ENCODE measurements at places on chromosomes 13 and 19.
A peak's percentile ranks its signal among the peaks of the same experiment; 100 is the strongest.

GRCh38 chr19:33621811-33622504, at the start of gene CHST8:
TSS of gene CHST8 (plus strand) at chr19:33621953. CDS start at chr19:33689262, 67,309 bp downstream.
- DNase-seq: no peak

- no peak for DNase-seq
Measured at GRCh38 chr19:42301646-42302203, at the start of gene PRR19. TSS of gene PRR19 (plus strand) at chr19:42302132. CDS start at chr19:42309585, 7,453 bp downstream.

DNA sequence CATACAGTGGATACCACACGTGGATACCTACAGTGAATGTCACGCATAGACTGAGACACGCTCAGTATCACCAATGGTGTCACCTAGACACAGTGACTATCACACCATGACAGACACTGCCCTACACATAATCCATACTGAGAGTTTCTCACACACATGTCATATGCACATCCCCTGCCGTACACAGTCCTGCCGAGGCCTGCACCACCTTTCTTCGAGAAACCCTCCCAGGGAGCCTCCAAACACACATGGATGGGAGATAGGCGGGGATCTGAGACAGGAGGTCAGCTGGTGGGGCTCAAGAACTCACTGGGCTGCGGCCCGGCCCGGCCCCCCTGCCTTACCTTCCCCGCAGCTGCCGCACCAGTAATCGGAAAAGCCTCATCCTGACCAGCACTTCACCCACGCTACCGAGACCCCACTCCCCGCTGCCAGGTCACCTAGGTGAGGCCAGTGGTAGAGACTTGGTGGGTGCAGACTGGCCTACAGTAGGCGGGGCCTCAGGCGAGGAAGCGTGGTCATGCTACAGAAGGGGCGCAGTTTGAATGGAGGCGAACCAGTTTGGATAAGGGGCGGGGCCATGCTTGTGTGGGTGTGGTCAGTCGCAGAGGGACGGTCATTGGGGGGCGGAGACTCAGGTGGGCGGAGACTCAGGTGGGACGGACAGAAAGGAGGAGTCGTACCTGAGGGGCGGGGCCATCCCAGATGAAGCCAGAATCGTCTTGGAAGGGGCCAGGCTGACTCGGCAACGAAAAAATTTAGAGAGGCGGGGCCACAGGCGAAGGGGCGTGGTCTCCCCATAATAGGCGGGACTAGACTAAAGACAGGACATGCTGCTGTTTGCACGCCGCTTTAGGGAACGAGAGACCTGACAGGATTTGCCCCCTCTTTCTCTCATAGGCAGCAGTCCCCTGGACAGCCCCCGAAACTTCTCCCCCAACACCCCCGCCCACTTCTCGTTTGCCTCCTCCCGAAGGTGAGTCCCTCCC, 2.1 kb downstream of the MAST1 start:
- DNase-seq: peak; percentile 92

DNA sequence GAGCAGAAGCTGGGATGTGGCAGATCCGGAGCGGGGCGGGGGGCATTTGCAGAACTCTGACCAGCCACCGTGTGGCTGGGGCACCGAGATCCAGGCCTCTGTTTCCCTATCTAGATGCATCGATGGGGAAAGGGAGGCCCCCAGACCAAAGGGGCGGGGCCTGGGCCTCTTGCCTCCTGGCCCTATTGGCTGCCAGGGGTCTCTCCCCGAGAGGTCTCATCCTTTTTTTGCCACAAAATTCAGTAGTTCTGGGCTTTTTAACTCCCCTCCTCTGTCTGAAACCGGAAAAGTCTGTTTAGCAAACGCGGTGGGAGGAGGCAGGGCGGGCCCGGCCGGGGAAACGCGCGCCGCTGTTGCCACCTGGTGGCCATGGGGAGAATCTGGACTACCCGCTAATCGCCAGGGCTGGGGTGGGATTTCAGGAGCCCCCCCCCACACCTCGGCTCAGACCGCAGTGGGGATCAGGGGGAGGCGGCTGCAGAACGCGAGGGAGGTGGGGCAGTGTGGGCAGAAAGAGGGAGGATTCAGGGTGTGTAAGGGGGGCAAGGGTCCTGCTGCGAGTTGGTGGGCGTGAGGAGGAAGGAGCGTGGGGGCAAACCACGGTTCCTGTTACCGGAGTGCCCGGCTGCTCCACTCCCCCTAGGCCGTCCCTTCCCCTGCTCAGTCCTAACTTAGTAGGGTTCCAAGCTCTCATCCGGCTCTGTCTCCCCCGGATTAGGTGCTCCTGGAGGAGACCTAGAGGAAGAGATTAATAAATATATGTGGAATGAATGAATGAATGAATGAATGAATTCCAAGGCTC, 28.3 kb downstream of the IL12RB1 start:
- DNase-seq: peak; percentile 70

- no peak for DNase-seq
Measured at GRCh38 chr13:109101550-109102144, 472.2 kb downstream of the MYO16 start.

GRCh38 chr19:45075301-45076028, 813 bp downstream of the ZNF296 start:
- DNase-seq: no peak
